Nucleus accumbens (tissue), 56 donors: ENCODE measurements at places on chromosomes 5 and 9.

DNA sequence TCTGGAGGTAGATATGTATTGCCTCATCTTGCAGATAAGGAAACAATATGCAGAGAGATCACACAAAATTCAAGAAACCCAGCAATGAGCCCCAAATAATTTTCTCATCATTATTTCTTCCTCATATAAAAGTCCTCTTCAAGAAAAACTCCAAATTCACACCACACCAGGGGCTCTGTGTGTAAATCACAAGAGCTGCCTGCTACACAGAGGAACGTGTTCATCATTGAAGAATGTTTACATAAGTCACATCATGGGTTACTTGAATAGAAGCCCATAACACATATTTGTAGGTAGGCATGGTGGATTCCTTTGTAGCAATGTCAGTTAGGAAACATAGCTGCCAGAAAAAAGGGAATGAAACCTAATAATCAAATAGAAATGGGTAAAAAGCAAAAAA, 308.1 kb upstream of the TLE4 start:
- DNase-seq: no peak

DNA sequence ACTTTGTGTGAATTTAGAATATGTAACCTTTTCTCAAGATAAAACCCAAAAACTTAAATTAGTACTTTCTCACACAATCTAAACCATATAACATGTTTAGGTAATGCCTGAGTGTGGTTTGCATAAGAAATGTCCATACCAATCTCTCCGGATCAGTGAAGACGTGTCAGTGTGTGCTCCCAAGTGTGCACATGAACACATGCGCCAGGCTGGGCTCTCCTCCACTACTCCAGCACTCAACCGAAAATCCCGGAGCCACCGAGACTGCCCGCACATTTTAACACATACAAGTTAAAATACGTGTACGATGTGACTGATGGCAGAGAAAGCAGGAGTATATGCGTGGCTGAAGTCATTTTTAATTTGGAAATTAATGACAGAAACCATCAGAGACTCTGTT, 658.4 kb downstream of the EFNA5 start:
- DNase-seq: no peak

- no peak for DNase-seq
These were observed 161.7 kb downstream of the YTHDC2 start for GRCh38 chr5:113675166-113675565.

DNA sequence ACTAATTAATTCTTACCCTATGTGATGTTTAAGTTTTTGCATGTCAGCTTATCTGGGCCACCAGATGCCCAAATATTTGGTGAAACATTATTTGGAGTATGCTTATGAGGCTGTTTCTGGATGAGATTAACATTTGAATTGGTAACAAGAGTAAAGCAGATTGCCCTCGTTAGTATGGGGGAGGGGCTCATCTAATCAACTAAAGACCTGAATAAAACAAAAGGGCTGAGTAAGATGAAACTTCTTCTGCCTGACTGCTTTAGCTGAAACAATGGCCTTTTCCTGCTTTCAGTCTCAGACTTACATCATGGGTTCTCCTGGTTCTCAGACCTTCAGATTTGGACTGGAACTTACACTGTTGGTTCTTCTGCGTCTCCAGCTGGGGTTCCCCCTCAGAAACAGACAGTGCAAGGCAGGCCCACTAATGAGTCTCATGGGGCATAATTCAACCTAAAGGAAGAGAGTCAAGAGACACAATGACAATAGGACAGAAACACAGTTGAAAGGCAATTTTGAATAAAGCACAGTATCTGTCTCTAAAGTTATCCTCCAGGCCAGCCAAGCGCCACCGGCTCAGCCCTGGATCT, 288.4 kb downstream of the CAAP1 start:
- no peak for DNase-seq

DNA sequence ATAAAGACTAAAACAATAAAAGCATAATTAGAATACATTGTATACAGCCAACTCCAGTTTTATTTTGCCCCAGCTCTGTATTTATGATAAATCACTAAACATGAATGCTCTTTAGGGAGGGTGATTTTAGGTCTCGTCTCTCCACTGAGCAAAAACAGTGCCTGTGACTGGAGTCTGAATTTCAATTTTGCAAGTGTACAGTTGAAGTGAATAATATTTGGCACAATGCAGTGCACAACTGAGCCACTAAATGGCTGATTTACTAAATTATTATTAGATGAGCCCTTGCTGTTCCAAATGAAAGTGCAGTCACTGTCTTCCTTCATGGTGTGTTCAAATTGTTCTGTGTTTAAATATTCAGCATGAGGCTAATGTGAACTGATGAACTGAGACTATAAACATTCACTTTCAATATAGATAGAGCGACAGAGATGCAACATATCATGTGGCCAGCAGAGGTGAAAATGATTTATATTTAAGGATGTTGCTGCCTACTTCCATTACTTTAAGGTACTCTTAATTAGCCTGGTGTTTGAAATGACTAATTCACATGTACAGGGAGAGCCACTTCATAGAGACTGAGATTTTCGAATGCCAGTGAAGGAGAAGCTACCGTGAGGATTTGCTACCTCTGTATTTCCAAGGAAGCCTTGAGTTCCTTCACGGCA, 375.1 kb downstream of the EBF1 start:
- no peak for DNase-seq

DNA sequence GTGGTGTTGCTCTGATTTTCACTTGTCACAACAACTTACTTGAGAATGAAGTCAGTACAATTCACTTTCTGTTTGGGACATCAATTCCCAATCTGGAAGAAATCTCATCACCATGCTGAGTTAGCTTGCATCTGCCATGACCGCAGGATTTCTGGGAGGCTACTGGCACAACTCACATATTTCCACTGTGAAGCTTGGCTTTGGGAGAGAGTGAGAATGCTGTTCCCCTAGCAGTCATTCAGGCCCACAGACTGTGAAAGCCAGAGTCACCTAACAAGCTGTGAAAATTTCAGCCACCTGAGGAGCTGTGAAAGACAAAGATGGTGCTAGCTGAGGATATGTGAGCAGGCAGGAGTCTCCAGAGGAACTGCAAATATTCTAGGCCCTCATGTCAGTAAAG, 365.2 kb upstream of the TUSC1 start:
- DNase-seq: no peak

DNA sequence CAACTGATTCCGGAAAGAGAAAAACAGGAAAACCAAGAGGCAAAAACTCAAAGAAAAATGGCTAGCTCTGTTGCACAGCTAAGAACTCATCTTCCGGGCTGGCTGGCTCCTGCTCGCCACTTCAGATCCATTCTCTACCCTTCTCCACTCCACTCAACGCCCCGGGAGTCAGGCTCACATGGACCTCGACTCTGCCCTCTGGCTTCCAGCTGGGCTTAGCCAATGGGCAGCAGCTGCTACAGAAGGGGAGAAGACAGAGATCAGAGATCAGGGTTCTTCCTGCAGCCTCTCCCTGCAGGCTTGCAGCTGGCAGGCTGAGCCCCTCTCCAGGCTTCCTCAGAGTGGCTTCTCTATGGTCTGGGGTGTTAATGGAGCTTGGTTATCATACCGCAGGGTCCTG, 187.5 kb downstream of the MED10 start:
- no peak for DNase-seq

- DNase-seq: no peak
These were observed 109.0 kb upstream of the ATP10B start for GRCh38 chr5:160961038-160961437.

DNA sequence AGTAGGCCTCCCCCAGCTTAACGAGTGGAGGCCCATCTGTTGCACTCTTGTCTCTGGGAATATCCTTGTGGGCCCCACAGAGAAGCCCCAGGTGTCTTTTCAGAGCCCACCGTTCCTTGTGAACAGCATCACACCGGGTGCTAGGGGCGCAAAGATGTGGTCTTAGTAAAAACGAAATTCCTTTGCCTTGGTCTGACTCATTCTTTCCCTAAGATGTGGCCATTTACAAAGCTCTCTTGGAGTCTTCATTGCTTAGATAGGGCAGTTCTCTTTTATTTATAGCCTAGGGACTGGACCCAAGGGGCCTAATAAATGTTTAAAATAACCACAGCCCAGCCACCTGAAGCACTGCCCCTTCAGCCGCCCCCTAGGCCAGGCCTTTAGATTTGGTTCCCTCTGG, 52.8 kb upstream of the RPL26L1 start:
- DNase-seq: no peak

GRCh38 chr5:958701-959571, 49.7 kb upstream of the NKD2 start:
- no peak for DNase-seq

DNA sequence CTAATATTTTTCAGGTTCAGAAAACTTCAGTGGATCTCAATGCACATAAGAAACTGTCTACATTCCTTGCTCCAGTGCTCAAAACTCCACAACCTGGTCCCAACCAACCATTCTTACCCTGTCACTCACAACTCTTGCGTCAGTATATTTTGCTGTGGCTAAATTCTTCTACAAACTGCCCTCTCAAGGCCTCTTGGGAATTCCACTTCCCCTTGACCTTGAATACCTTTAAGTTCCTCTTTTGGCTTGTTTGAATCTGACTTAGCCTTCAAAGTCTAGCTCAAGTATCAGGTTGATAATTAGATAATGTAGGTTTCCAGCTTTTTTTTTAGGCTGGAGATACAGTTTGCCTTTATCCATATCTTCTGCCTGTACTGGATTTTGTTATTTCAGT, 128.3 kb downstream of the SLF1 start:
- no peak for DNase-seq

- DNase-seq: no peak
These were observed 34.3 kb downstream of the NIPAL4 start for GRCh38 chr5:157494178-157494832.

DNA sequence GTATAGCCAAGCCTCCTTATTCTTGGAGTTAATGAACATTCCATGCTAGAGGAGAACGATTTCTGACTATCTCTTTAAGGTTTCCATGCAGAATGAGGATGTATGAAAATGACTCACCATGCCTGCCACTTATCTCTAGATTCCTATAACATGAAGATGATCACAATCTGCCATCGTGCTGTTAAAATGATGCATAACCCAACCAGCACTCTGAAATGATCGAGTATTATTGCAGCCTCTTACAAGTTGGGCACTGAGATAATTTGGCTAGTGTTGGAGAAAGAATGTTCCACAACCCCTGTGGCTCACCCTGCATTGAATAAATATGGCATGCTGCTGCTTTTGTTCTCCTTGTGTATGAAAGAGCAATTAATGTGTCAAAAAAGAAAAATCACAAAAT, 1143.6 kb upstream of the WWC1 start:
- no peak for DNase-seq

- DNase-seq: no peak
These were observed 14.7 kb downstream of the SNX2 start for GRCh38 chr5:122789461-122790171.

GRCh38 chr9:3342159-3342777, 183.5 kb downstream of the RFX3 start:
- no peak for DNase-seq

DNA sequence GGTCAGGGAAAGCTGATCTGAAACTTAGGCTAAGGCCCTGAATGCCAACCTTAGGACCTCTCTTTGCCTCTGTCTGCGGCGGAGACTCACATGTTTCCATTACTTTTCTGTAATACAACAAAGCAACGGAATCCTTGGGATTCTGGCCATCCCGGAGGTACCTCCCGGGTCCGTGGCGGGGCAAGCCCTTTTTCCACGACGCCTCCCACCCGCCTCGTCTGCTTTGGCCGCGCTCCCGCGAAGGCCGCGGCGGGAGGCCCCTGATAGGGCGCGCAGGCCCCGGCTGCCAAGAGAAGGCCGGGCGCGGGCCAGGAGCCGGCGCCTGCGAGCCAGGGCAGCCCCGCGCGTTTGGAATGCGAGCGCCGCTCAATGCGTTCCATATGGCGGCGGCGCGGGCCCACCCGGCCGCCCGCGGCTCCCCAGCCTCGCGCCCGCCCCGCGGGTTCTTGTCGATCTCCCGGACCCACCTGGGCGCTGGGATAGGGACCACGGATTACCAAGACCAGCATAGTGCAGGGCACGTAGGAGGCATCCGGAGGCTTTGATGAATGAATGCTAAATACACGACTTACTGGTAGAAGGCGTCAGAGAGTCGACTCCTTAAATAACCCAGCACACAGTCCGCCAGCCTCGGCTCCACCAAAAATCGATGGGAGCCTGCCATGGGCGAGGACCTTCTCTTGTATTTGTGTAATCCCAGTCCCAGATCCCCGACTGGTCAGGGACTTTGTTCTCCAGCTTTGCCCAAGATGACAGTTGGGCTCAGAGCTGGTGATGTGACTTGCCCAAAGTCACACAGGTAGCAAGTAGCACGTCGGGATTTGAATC, 17.5 kb upstream of the PHF19 start:
- DNase-seq: no peak

GRCh38 chr9:128626181-128626580, 30.5 kb downstream of the DYNC2I2 start:
- no peak for DNase-seq

- no peak for DNase-seq
These were observed 37.4 kb downstream of the TTLL11 start for GRCh38 chr9:122055701-122056100.

- no peak for DNase-seq
These were observed 138.8 kb upstream of the NFIL3 start for GRCh38 chr9:91562416-91562815.

GRCh38 chr9:92970467-92970923, 23.2 kb downstream of the FGD3 start:
- DNase-seq: no peak
